ENCODE measurements at places on chromosomes 2 and 18.

DNA sequence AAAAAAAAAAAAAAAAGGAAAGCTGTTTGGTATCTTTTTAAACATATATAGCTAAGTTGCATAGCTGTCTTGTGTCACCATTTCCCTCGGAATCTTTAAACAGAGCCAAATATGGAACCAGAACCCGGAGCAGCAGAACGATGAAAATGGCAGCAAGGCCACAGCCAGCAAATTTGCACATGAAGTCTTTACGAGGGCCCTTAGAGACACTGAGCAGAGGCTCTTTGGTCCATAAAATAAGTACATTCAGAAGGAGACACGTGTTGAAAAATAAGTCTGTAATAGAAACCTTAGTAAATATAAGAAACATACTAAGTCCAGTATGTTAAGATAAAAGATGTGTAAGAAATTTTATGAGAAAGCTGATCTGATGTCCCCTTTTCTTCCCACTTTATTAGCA is 16.2 kb downstream of the CCBE1 start:
- DNase-seq = no peak

GRCh38 chr2:239394346-239394945 is 6.4 kb downstream of the HDAC4 start:
- no peak for DNase-seq

DNA sequence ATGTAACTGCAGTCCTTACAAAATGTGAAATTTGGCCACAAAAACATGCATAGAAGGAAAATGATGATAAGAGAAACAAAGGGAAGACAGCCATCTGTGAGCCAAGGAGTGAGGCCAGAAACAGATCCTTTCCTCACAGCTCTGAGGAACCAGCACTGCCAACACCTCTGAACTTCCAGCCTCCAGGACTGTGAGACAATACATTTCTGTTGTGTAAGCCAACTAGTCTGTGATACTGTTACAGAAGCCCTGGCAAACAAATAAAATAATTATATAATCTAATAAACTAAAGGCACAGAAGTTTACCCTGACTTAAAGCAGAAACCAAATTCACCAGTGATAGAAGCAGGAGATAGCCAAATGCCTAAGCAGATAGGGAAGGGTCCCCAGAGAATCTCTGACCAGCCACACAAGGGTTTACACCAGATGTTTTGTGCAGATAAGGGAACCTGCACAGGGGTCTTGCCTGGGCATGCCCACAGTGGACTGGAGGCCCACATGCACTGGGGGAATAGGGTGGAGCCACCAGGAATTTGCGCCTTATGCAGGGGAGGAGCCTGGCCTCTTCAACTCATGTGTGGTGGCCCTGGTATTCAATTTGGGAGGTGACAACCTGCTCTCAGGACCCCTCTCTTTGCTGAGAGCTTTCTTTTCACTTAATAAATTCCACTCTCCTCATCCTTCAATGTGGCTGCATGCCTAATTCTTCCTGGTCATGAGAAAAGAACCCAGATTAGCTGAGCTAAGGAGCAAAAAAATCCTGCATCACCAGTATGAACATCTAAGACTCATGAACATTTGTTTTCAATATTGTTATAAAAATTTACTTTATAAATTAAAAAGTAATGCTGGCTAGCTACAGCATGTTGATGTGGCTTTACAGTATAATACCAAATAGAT is 3.8 kb upstream of the GCC2 start:
- DNase-seq = no peak

DNA sequence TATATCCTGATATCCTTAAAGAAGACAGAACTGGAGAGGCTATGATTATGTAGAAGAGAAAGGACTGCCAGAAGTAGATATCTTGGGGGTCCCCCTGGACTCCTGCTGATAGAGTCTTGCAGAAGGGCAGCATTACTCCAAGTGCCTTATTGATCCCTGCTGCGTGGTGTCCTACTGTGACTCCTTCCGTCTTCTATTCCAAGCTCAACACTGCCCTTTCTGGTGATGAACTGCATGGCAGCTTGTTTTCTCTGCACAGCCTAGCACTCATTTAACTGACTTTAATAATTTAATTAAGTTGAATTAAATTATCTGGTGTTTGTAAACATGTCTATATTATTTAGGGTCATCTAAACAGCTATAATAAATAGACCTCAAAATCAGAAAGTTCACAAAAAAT is 194.1 kb upstream of the DSEL start:
- no peak for DNase-seq

- DNase-seq = no peak
Measured at GRCh38 chr2:234146087-234146826, 95.8 kb downstream of the SPP2 start.

- no peak for DNase-seq
Measured at GRCh38 chr2:63850649-63851048, 9.0 kb downstream of the UGP2 start.

DNA sequence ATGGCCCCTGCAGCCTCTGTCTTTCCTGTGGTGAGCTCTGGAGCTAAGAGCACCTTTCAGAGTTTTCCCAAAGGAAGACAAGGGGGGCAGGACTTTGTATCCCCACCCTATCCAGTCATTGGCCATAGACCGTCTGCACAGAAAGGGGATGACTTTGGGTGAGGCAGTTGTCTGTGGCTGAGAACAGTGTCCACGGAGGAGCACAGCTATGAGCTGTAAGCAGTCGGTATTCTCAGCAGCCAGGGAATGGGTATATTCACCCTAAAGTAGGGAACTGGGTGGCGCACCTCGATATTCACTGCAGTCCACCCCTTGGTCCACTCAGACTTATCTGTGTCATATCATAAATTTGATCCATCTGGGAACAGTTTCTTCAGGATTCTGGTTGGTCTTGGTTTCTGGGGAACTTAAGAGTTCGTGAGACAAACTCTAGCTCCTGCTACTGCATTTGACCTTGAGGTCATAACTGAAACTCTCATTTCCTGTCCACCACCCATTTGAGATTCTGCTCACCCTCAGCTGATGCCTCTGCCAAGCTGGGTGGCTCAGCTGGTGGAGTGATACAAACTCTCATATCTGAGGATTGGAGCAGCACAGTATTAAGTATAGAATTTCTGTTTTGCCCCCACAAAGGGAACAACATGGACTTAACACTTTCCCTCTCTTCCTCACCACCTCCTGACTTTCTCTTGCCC is 45.2 kb upstream of the SCG2 start:
- DNase-seq = no peak

GRCh38 chr2:203730883-203731282 is 24.4 kb downstream of the CD28 start:
- DNase-seq = no peak

- no peak for DNase-seq
Measured at GRCh38 chr2:231900972-231901371, 25.2 kb downstream of the NPPC start.

- no peak for DNase-seq
Measured at GRCh38 chr2:95077530-95077825, 44.1 kb downstream of the MRPS5 start.

- DNase-seq = no peak
Measured at GRCh38 chr2:16767789-16768476, 102.3 kb upstream of the CYRIA start.

- peak; percentile 41 for DNase-seq
Measured at GRCh38 chr18:62523255-62523588, 397 bp downstream of the ZCCHC2 start.

DNA sequence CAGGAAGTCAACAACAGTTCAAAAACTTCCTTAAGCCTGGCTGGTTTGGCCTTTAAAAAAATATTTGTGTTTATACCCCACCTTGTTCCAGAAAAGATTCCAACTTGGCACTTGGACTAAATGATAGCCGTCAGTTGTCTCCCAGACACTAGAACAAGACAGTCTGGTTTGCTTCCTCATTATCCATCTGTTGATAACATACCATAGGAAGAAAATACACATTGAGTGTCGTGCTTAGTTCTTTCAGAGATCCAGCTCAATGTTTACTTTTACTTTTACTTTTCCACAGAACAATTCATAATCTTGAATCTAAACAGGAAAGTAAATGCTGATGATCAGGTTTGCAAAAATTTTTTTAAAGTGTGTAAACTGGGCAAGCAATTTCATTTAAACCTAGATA is 2.4 kb upstream of the VPS54 start:
- no peak for DNase-seq

GRCh38 chr2:69741229-69741574 is 732 bp upstream of the ANXA4 start:
- DNase-seq = peak; percentile 9

GRCh38 chr18:34281722-34282121 is 57.0 kb upstream of the NOL4 start:
- DNase-seq = no peak

- DNase-seq = no peak
Measured at GRCh38 chr2:48270209-48270608, 259.7 kb upstream of the STON1 start.

GRCh38 chr2:170745305-170745704 is 24.9 kb upstream of the ERICH2 start:
- no peak for DNase-seq

DNA sequence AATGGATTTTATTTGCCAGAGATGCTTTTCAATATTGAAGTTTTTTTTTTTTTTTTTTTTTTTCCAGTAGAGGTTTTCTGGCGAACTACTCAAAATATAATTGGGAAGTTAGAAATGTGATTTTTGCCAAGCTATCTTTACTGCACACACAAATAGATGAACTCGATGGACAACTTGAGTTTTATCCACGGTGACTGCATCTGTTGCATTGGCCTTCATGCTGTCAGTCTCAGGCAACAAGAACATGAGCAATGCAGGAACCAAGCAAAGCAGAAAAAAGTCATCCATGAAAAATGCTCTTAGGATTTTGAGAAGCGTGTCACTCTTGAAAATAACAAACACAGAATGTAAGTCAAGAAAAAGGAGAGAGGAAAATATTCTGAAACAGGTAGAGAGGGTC is 22.7 kb upstream of the HDAC4 start:
- no peak for DNase-seq

- DNase-seq = no peak
Measured at GRCh38 chr2:62974999-62975398, 75.6 kb upstream of the OTX1 start.

DNA sequence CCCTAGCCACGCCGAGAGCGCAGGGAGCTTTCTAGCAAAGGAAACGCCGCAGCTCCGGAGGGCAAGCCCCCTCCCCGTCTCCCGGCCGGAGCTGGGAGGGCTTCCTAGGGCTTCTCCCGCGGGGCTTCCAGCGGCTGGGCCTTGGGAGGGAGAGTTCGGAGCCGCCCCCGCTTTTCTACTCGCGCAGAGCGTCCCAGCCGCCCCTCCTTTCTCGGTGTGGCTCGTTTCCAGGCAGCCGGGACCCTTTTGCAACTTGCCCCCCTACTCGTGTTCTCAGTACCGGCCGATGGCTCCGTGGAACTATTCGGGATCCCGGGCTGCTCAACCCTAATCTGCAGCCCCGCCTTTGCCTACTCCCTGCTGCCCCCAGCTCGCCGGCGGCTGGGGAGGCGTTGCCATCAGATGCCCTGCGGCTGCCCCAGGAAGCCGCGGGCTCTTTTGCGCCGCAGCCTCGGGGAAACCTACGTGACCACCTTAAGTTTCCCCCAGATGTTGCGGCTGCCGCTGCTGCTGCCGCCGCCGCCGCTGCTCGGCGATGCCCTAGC is 1.5 kb upstream of the NR4A2 start:
- DNase-seq = peak; percentile 40

- no peak for DNase-seq
Measured at GRCh38 chr2:495745-496275, 181.4 kb downstream of the TMEM18 start.

DNA sequence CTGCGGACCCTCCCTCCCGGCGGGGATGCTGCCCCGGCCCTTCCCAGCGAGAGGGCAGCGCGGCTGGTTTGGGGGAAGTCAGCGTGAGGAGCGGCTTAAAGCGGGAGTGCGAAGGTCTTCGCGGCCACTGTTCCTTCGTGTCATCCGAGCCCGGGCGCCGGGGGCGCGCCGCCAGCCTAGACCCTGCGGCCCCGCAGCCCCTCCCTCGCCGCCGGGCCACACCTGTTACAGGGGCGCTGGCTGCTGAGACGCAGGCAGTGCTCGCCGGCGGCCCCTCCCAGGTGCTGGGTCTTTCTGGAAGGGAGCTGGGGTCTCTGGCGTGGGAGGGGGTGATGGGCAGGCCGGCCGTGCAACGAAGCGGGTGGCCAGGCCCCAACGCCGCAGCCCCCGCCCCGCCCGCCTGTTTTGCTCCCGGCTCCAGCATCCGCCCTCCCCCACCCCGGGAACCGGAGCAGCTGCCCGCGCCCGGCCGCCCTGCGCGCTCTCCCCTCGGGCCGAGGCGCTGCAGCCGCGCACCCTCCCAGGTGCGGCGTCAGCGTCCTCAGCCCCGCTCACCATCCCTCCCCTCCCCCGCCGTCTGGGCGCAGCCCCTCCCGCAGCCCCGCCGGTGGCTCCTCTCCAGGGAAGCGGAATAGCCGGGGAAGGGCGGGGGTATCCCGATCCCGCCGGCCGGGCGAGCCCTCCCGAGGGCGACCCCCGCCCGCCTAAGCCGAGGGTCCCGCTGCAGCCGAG is 727 bp downstream of the KIF1A start:
- no peak for DNase-seq

- no peak for DNase-seq
Measured at GRCh38 chr18:55246278-55246677, 287.0 kb upstream of the CCDC68 start.

DNA sequence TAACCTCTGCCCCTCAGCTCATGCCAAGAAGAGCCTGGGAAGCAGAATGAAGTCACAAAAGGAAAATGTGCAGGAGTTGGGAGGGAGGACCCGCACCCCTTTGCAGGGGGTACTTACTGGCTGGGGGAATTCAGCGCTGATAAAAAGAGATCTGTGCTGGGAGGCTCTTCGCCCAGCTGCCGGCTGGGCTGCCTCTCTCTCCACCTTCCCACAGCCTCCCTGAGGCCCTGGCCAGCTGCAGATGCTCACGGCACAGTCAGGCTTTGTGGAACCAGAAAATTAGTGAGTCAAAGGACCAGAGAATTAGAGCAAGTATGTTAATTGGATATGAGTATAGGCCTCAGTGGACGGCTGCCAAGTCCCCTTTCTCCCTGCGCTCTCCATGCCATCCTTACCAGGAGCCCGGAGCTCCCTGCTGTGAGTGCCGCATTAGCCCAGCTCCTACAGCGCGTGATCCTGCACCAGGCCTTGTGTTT is 181.7 kb upstream of the SH3BP4 start:
- no peak for DNase-seq

DNA sequence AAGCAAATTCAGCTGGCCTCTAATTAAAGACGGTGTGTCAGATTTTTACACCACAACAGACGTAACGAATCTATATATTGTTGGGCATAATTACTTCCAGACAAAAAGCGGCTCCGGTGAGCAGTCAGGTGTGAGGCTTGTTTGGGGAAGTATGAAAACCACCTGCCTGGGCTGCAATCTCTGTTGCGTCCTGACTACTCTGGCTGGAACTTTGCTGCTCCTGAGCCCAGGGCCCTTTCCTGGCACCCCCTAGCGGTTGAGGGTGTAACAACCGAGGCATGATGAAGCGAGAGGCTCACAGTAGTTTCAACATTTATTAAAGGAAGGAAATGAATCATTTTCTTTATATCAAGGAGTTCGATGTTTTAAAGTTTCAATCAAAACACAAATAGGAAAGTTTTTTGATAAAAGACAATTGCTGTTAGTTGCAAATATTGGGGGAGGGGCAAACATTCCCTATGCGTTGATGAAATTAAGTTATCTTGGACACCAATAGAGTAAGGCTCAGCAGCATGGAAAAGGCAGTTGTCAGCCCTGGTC is 10.6 kb upstream of the ITGB6 start:
- no peak for DNase-seq

GRCh38 chr2:134420259-134420658 is 166.4 kb downstream of the MGAT5 start:
- DNase-seq = no peak

GRCh38 chr2:8684878-8685696 is 3.2 kb downstream of the ID2 start:
- DNase-seq = no peak

- DNase-seq = no peak
Measured at GRCh38 chr2:144453486-144454158, 66.3 kb downstream of the ZEB2 start.

Measured in esophagus squamous epithelium (tissue), 5 donors.